Fibroblast of lung (primary cell): ENCODE measurements at places on chromosomes 4 and X. TPM values are rescaled to one million over a fixed set of nuclear protein-coding genes. Genes with fewer than 3 reads are reported as not detected.

GRCh38 chrX:40261833-40262156 lies 164.0 kb upstream of the BCOR start:
- no peak for DNase-seq

The INTS6L gene
- polyA plus RNA-seq, result 3.8 and 5.7 TPM in 2 replicates

DNA sequence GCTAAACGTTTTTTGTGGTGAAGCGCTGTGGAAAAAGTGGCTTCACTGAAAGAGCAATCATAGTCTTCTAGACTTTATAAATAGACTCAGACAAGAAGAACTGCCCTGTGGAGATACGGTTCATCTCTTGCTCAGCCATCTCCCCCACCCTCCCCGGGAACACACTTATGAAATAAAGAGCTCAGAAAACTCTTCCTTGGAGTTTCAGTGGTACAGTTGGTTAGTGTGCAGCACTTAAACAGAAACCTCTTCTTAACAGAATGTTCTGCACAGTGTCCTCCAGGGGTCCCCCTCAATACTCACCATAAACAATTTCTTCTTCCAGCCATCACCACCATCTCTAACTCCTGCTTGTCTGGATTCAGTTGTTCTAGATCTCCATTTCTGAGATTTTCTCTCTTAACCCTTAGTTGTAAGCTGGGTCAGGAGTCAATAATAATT lies 313.0 kb downstream of the ARHGAP10 start:
- DNase-seq, result no peak

DNA sequence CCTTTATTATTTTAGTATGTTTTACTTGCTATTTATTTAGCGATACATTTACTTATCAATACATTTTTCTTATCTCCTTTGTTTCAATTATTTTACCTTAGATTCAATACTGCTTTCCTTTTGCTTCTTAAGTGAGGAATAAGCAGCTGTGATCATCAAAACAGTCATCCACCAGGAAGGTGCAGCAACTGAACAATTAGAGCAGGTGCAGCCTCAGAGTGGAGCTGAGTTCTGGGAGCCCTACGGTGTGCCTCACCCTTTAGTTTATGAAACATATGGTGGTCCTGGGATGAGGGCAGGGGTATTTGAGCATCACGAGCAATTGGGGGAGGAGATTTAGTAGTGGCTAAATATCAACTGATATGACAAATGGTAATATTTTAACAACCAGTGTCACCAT lies 111.0 kb downstream of the FRYL start:
- DNase-seq, result no peak

The HSFX3 gene
- not detected in 2 replicates for polyA plus RNA-seq

The DRP2 gene
- polyA plus RNA-seq, result 0.59 and 0.64 TPM in 2 replicates

The PSMD10 gene
- polyA plus RNA-seq, result 102 and 103 TPM in 2 replicates

- DNase-seq, result peak; percentile 30
Measured at GRCh38 chr4:79442422-79442821, 34.4 kb upstream of the GK2 start.

- peak; percentile 99 for DNase-seq
Measured at GRCh38 chr4:7842384-7843279, 97.0 kb downstream of the AFAP1 start.

- no peak for DNase-seq
Measured at GRCh38 chr4:73822812-73823504, 13.5 kb upstream of the CXCL6 start.

GRCh38 chr4:27024805-27025204 lies 164.2 kb downstream of the STIM2 start:
- DNase-seq, result no peak

The HEPH gene
- 4.9 and 12.4 TPM in 2 replicates for polyA plus RNA-seq

GRCh38 chr4:141768954-141769353 lies 132.6 kb downstream of the IL15 start:
- peak; percentile 71 for DNase-seq

- no peak for DNase-seq
Measured at GRCh38 chr4:41058426-41058825, 155.9 kb downstream of the APBB2 start.

DNA sequence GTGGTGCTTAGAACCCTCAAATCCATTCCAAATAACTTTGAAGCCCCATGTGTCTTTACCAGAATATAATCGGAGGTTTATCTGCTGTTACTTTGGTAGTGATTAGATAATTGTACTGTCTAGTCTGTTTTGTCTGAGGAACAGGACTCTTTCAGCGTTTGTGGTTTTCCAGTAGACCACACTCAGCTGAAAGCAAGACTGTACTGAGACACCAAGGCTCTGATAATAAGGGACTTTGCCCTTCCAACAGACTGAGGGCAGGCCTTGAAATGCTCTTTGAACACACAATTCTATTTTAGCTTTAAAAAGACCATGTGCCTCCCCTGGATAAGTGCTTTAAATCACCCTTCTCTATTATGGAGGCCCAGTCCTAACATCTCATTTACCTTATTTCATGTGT lies 76.1 kb downstream of the KLHL8 start:
- no peak for DNase-seq

The TMPRSS11B gene
- polyA plus RNA-seq, result not detected in 2 replicates

GRCh38 chr4:123580981-123581664 lies 184.5 kb downstream of the SPRY1 start:
- DNase-seq, result no peak

- no peak for DNase-seq
Measured at GRCh38 chrX:10177004-10177396, 20.2 kb downstream of the CLCN4 start.

- no peak for DNase-seq
Measured at GRCh38 chr4:19514276-19515070, 737.2 kb upstream of the SLIT2 start.

DNA sequence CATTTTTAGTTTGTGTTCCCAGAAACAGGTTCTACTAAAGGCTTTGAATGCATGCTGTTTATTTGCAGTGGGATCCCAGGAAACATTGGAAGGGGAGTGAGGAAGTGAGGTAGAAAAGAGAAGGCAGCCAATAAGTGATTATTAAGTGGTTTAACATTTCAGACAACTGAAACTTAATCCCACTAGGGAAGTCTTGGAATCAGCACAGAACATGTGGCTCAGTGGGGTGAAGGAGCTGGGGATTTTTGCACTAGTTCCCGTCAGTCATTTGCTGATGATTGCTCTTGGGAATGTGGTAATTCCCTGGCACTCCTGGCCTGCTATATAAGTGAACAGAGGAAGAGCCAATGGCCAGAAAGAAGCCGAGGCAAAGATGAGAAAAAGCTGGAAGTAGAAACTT lies 1053.0 kb upstream of the IGFBP7 start:
- DNase-seq, result no peak

GRCh38 chrX:140431521-140431920 lies 73.3 kb downstream of the SOX3 start:
- peak; percentile 74 for DNase-seq

DNA sequence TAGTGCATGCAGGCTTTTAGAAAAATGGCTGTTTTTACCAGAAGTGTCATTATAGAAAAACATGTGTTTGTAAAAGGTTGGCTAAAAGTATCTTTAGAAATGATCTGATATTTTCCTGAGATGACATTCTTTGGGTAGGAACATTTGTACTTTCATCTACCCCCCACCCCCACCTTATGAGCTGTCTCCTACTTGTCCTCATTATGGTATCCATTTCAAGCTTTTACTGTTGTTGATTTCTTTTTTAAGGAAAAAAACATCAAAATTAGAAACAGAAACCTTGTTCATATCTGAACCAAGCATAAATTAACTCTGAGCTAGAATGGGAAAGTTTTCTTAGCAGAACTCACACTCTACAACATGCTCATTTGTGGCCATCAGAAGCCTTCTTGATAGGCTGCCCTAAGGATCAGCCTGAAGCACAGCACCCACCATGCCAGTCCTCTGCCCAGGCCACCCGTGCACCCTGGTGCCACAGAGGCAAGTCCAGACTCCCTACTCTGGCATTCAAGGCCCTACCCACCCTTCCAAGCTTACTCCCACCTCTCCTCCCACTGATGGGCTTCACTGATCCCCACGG lies 49.4 kb downstream of the NSG1 start:
- DNase-seq, result no peak

The CPE gene
- 20.2 and 45.1 TPM in 2 replicates for polyA plus RNA-seq

The SLC25A31 gene
- not detected in 2 replicates for polyA plus RNA-seq

- DNase-seq, result no peak
Measured at GRCh38 chr4:98539299-98539698, 119.1 kb downstream of the TSPAN5 start.

DNA sequence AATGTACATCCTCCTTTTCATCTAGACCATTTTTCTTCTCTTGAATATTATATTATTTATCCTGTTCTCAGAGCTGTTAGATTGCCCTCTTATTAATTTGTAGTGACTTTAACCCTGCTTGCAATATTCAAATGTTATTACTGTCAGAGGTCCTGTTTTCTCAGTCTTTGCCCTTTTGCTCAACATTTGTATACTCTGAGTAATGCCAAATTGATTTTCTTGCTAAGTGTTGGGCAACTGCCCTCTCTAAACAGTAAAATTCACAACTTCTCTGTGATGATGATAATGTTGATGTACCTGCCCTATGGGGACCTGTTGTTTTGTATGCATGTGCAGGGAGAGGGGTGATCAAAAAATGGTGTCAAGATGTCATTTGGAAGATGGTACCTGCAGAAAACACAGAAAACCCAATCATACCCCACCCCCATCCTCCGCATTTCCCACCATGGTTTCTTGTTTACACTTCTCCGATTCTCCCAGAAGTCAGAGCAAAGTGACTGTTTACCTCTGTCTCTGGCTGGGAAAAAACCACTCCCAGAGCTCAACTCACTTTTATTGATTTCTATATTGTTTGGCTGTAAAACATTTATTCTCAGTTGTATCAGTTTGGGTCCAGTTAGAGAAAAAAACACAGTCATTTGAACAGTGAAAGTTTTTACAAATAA lies 694.0 kb downstream of the IL1RAPL1 start:
- DNase-seq, result no peak

The PPP1R2C gene
- polyA plus RNA-seq, result not detected in 2 replicates

DNA sequence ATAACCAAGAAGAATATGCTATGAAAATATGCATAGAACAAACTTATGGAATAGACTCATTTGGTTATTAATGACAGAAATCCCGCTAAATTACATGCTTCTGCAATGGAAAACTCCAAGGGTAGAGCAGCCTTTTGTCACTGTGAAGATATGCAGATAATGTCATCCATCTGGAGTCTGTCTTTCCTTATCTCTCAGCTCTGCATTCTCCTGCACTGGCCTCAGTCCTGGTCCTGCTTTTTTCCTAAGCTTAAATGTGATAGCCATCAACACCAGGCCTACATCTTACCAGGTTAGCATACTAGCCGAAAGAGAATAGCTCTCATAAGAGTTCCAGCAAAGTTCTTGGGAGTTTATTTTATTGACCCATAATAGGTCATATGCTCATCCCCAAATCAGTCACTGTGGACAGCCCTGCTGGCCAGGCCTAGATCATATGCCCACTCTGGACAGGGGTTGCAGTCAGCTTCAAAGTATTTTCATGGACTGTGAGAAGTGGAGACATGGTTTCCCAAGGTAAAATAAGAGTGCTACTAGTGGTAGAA lies 86.5 kb upstream of the LEF1 start:
- no peak for DNase-seq

The CFI gene
- polyA plus RNA-seq, result 5.9 and 18.2 TPM in 2 replicates

The TMEM156 gene
- polyA plus RNA-seq, result 0.05 and 0.06 TPM in 2 replicates

The CFAP299 gene
- polyA plus RNA-seq, result 0.79 and 1.3 TPM in 2 replicates

DNA sequence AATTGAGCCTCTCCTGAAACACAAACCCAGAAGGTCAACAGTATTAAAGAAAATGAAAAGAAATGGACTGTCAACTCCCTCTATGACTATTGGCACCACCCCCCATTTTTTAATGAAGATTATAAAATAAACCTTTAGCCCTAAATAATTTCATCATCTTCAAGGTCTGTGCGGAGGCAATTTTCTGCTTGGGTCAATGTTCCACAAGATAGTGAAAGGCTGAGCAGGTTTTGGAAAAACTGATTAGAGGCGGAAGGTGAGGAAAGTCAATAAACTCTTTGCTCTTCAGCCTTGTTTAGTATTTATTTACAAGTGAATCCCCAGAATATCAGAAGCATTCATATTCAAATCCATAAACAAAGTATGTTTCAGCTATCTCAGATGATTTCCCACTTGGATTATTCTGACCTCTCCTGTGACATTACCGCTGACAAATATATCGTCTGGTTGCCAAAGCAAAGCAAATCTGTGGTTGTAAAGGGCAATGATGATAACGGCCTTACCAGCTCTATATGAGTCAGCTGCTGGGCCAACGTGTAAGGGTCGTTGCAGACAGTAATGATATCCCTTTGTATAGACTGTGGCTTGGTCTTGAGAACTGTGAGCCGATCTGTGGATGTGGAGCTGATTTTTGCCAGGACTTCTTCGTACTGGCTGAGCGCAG lies 24.0 kb downstream of the RASGEF1B start:
- DNase-seq, result no peak

- no peak for DNase-seq
Measured at GRCh38 chrX:150570512-150570911, 2.1 kb downstream of the MTM1 start.

- DNase-seq, result no peak
Measured at GRCh38 chr4:56940971-56941370, 33.3 kb downstream of the REST start.

DNA sequence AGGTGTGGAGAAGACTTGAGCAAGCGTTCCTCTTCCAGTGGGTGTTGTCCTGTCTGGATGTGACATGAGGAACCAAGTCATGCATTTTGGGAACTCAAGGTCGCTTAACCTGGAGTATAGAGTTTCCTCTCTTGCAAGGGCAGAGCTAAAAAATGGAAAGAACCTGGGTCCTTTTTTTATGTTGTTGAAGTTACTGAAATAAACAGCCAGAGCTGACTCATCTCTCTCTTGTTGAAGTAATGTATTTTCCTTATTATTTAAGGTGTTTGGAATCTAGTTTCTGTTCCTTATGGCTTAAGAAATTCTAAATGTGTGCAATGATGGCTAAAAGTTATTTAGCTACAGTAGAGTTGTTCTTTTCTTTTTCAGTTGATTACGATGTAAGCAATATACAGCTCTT lies 314.5 kb downstream of the CAMK2D start:
- DNase-seq, result peak; percentile 30

GRCh38 chr4:26372076-26372475 lies 51.3 kb downstream of the RBPJ start:
- no peak for DNase-seq

- peak; percentile 23 for DNase-seq
Measured at GRCh38 chr4:6548201-6548881, 26.6 kb upstream of the MAN2B2 start.

The TMEM31 gene
- 0.10 TPM in 1 of 2 replicates, not detected in the other for polyA plus RNA-seq

GRCh38 chrX:13092455-13092941 lies 48.1 kb upstream of the FAM9C start:
- DNase-seq, result no peak

The CT45A10 gene
- not detected in 2 replicates for polyA plus RNA-seq

- peak; percentile 22 for DNase-seq
Measured at GRCh38 chr4:74793757-74794381, 454 bp downstream of the BTC start.

The ITIH6 gene
- not detected in 2 replicates for polyA plus RNA-seq

The ARR3 gene
- polyA plus RNA-seq, result not detected in 2 replicates

- DNase-seq, result no peak
Measured at GRCh38 chr4:1235381-1236102, 13.4 kb downstream of the CTBP1 start.

DNA sequence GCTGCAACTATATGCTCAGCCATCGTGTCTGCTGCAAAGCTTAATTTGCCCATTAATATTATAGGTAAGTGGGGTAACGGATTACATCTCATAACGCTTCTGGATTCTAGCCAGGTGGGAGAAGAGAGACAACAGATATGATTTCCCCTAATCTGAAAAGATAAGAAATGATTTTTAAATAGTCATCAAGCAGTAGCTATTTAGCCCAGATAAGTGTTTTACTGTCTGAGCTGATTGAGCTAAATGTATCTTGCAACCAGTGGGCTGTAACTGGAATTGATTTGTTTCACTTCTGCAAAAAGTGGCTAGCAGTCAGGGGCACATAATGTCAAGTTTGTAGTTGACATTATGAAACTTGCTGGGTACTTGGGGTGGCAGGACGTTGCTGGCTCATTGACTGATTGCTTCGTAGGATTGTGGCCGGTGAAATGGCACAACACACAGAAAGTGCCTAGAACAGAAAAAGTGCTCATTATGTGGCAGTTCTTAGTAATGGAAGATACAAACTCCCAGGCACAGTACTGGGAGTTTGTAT lies 18.5 kb downstream of the LAP3 start:
- DNase-seq, result no peak
